ENCODE measurements at places on chromosomes 6 and 20. TPM values are rescaled to one million over a fixed set of nuclear protein-coding genes. Genes with fewer than 3 reads are reported as not detected.

DNA sequence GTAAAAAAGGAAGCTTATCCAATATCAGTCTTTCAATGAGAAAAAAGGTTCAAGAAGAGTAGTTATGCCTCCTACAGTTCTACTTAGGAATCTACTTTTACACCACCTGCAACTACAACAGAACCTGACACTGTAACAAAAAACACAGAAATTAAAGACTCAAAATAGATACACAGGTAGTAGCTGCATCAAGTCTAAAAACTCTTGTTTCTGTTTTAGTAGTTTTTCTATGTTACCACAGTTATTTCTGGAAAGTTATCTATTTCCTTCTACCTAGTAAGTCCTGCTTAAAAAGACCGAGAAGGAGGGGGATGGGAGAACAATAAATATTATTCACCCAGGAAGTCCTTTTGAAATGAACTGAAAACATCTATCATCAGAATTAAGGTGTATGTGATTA is 52.5 kb downstream of the ATG5 start:
- no peak for DNase-seq
- no peaks in the 10 kb centered on the region for H3K27me3 ChIP-seq
- H3K4me1 ChIP-seq = no peaks in the 10 kb centered on the region

- no peaks in the 10 kb centered on the region for H3K4me1 ChIP-seq
- no peaks in the 10 kb centered on the region for H3K27me3 ChIP-seq
- no peak overlapping the region for H3K27ac ChIP-seq
- DNase-seq = no peak
- no peaks in the 10 kb centered on the region for H3K36me3 ChIP-seq
- H3K4me3 ChIP-seq = no peak overlapping the region
Observed at GRCh38 chr6:83221276-83221675, 28.1 kb downstream of the RWDD2A start.

Gene SAPCD1
- total RNA-seq = 3.2 TPM

DNA sequence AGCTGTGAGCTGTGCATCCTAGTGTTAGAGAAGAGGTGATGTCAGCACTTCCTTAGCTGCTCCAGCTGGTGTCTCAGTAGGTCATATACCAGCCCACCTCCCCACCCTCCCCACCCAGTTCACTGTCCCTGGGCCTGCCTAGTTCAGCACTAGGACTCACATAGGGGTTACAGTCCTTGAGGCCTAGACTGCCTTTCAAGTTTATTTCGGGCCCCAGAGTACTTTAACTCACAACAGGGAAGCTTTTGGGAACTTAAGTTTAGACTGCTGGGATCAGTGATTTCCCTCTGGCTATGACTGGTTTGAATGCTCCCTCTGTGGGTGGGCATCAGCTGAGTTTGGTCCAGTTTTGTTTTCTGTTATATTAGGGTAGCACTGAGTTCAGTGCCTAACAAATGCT is 139.2 kb upstream of the MMS22L start:
- DNase-seq = peak; percentile 26
- no peak overlapping the region for H3K4me3 ChIP-seq
- no peaks in the 10 kb centered on the region for H3K36me3 ChIP-seq
- no peaks in the 10 kb centered on the region for H3K4me1 ChIP-seq

Gene CCDC28A
- 12.0 TPM for total RNA-seq

- H3K4me1 ChIP-seq = peaks cover 10% of the 10 kb centered on the region
- DNase-seq = no peak
- no peaks in the 10 kb centered on the region for H3K27me3 ChIP-seq
- no peak overlapping the region for H3K4me3 ChIP-seq
- peaks cover 2% of the 10 kb centered on the region for H3K36me3 ChIP-seq
Observed at GRCh38 chr6:142907544-142907943, 37.4 kb downstream of the HIVEP2 start.

Gene CGAS
- 1.7 TPM for total RNA-seq

DNA sequence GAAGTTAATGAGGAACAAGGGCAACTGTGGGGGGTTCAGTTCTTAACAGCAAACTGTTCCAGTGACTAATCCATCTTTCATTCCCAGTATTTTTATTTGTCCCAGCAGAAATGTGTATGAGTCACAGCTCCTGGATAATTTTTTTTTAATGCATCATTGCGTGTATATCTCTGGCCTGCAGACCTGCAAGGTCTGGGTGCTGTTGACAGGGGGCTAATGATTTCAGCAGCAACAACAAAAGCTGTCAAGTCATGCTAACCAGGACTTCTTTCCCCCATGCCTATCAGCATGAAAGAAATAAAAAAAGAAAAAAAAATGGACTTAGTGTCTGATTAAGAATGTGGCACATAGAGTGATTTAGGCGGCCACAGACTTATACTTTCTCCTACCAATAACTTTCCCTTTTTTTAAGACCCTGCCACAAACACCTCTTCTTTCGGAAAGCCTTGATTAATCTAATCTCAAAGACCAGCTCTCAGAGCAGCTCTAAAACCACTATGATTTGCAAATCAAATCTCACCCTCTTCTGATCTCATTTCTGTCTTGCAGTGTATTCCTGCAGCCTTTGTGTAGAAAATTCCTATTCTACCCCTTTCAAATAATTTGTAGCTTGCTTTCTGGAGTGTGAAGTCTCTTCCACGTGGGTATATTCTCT is 14.2 kb upstream of the PREX1 start:
- H3K4me1 ChIP-seq = no peaks in the 10 kb centered on the region
- H3K27me3 ChIP-seq = no peaks in the 10 kb centered on the region
- H3K36me3 ChIP-seq = no peaks in the 10 kb centered on the region
- no peak for DNase-seq
- no peak overlapping the region for H3K4me3 ChIP-seq
- H3K27ac ChIP-seq = no peak overlapping the region

GRCh38 chr6:133016631-133017030 is 202.3 kb downstream of the RPS12 start:
- H3K27me3 ChIP-seq = no peaks in the 10 kb centered on the region
- H3K4me1 ChIP-seq = no peaks in the 10 kb centered on the region
- no peak for DNase-seq
- no peak overlapping the region for H3K27ac ChIP-seq
- H3K4me3 ChIP-seq = no peak overlapping the region
- H3K36me3 ChIP-seq = no peaks in the 10 kb centered on the region

DNA sequence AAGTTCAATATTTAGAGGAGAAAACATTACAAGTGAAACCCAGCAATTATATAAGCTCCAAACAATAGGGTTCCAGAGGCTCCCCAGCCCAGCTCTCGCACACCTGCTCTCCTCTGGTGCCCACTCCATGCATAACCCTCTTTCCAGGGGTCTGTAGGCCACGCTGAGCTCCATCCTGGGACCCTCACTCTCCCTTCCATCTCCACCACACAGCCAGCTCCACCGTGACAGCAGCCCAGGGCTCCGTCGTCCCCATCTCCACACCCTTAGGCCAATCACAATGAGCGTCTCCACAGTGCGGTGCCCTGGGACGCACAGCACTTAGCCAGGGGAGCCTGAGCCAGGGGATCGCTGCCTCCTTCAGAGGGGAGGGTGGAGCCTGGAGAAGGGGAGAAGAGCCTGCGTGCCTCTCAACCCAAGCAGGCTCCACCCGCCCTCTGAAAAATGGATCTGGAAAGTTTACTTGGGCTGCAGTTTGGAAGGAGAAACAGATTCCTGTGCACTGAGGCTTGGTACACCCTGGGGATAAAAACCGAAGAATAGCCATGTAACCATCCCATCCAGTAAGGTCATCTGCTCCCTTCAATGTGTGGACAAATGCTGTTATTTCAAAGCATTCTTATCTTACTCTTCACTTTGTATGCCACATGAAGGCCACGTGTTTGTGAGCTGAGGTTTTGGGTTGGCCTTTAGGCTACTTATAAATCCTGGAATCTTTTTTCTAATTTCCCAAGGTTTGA is 72.4 kb upstream of the GGTLC1 start:
- H3K4me1 ChIP-seq = 0 out of 2 replicates have a peak, but pooled peaks cover 4% of the 10 kb centered on the region
- H3K36me3 ChIP-seq = no peaks in the 10 kb centered on the region
- no peak overlapping the region for H3K27ac ChIP-seq
- H3K27me3 ChIP-seq = no peaks in the 10 kb centered on the region

DNA sequence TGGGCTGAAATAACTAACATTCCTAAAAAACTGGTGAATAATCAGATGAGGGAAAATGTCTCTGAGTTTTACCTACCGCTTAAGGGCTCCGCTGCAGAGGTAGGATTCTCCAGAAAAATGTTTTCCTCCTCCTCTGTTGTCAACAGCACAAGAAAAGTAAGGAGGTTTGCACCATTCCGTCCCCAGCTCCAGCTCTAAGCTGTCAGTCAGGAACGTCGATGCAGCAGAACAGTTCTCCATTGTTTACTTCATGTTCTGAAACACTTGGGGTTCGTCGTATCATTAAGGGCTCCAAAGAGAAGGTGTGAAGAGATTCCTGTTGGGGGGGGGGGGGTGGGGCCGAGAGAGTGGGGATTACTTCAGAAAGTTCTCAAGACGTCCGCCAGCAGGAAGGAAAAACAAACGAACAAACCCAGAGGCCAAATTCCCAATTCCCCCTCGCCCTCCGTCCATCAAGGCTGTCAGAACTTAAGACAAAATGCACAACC is 734 bp downstream of the MMS22L start:
- H3K27me3 ChIP-seq = no peaks in the 10 kb centered on the region
- no peak for DNase-seq
- H3K4me1 ChIP-seq = no peaks in the 10 kb centered on the region
- no peak overlapping the region for H3K27ac ChIP-seq
- H3K36me3 ChIP-seq = peaks cover 31% of the 10 kb centered on the region

DNA sequence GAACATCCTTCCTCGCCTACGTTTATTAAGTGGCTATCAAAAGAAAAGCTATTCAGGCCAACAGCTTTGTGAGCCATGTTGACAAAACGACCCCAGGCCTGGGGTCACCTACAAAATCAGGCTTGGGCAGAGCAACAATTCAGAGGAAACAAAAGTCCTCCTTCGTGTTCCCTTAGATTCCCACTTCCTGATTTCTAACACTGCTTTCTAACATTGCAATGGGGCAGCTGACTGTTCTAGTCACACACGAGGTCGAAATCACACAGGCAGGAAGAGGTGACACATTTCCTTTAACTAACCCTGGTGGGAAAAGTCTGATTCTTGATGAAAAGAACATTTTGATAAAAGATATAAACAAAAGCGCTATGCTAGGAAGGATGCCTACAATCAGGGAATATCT is 31.9 kb downstream of the WDR27 start:
- no peak overlapping the region for H3K4me3 ChIP-seq
- no peaks in the 10 kb centered on the region for H3K4me1 ChIP-seq
- no peak overlapping the region for H3K27ac ChIP-seq
- DNase-seq = no peak
- no peaks in the 10 kb centered on the region for H3K27me3 ChIP-seq

Gene THBD
- total RNA-seq = 0.15 TPM

Gene METTL24
- 0.61 TPM for total RNA-seq

DNA sequence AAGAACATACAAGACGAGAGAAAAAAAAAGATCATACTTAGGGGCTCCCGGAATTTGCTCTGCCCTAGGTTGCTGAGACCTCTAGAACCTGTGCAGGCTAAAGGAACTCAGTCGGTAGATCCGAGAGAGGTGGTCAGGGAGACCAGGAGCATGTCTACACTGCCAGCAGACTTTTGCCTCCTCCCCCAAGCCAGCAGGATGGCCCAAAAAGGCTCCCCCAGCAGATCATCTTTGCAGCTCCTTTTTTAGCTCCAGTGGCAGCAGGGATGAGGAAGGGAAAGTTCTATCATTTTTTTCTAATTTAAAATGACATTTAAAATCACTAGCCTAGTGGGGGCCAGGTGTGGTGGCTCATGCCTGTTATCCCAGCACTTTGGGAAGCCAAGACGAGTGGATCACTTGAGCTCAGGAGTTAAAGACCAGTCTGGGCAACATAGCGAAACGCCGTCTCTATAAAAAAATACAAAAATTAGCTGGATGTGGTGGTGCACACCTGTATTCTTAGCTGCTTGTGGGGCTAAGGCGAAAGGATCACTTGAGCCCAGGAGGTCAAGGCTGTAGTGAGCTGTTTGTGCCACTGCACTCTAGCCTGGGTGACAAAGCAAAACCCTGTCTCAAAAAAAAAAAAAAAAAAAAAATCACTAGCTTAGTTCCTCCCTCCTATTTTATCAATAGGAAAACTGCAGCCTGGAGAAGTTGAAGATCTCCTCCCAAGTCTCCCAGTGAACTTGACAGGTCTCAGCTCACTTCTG is 69.3 kb upstream of the MYL9 start:
- no peak overlapping the region for H3K27ac ChIP-seq
- H3K4me3 ChIP-seq = no peak overlapping the region
- DNase-seq = no peak
- H3K36me3 ChIP-seq = peaks cover 12% of the 10 kb centered on the region
- no peaks in the 10 kb centered on the region for H3K27me3 ChIP-seq
- no peaks in the 10 kb centered on the region for H3K4me1 ChIP-seq

DNA sequence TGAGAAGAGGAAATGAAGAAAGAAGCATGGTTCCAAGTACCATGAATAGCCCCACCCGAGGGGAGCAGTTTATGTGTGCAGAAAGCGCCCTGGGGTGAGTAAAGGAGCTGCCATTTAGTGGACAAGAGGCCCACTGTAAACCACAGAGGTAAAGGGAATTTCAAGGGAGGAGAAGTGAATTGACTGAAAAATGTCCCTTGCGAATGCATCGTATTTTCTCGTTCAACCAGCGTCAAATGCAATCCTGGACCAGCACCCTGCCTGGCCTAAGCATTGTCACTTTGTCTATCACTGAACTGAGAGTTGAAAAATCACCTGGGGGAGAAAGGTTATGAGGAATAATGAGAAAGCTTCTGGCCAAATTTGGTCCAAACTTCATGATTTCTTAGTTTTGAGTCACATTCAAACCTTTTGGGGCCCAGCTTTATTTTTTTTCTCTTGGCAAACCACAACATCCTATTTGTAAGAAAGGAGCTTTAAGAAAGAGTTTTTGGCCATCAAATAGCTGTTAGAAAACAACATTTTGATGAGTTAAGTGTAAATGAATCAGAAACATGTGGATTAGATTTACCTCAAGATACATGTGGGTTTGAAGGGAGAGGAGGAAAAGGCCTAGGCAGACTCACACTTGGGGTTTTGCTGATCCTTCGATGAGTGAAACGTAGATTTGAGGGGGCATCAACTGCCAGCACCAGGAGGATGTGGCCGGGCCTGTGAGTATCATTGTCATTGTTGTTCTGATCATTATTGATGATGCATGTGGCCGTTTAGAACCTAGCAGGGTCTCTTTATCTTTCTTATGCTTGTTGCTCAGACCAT is 214.0 kb downstream of the CLIC5 start:
- DNase-seq = no peak
- H3K27ac ChIP-seq = no peak overlapping the region
- H3K4me3 ChIP-seq = no peak overlapping the region
- H3K36me3 ChIP-seq = no peaks in the 10 kb centered on the region
- no peaks in the 10 kb centered on the region for H3K4me1 ChIP-seq
- no peaks in the 10 kb centered on the region for H3K27me3 ChIP-seq

- H3K4me1 ChIP-seq = no peaks in the 10 kb centered on the region
- no peak overlapping the region for H3K27ac ChIP-seq
Observed at GRCh38 chr6:339480-339879, 47.2 kb downstream of the DUSP22 start.

Gene WFDC5
- total RNA-seq = not detected

Gene PNRC1
- 56.7 TPM for total RNA-seq

GRCh38 chr20:23823621-23824324 is 2.8 kb downstream of the CST2 start:
- H3K4me3 ChIP-seq = no peak overlapping the region
- DNase-seq = no peak
- H3K27me3 ChIP-seq = no peaks in the 10 kb centered on the region
- H3K27ac ChIP-seq = no peak overlapping the region
- H3K36me3 ChIP-seq = no peaks in the 10 kb centered on the region
- H3K4me1 ChIP-seq = no peaks in the 10 kb centered on the region

Gene MATN4
- 0.11 TPM for total RNA-seq

GRCh38 chr6:132341646-132342045 is 59.6 kb downstream of the MOXD1 start:
- H3K27me3 ChIP-seq = no peaks in the 10 kb centered on the region
- no peak overlapping the region for H3K4me3 ChIP-seq
- no peak for DNase-seq
- H3K27ac ChIP-seq = no peak overlapping the region
- H3K4me1 ChIP-seq = no peaks in the 10 kb centered on the region

Measured in H9 (cell line).